ENCODE measurements at places on chromosomes 4 and X. TPM values are rescaled to one million over a fixed set of nuclear protein-coding genes. Genes with fewer than 3 reads are reported as not detected.

The TREX2 gene
- 0.23 TPM for total RNA-seq

The CXorf38 gene
- 5.8 TPM for total RNA-seq

The CYP2U1 gene
- total RNA-seq = 4.0 TPM

The TMEM150C gene
- 8.1 TPM for total RNA-seq

DNA sequence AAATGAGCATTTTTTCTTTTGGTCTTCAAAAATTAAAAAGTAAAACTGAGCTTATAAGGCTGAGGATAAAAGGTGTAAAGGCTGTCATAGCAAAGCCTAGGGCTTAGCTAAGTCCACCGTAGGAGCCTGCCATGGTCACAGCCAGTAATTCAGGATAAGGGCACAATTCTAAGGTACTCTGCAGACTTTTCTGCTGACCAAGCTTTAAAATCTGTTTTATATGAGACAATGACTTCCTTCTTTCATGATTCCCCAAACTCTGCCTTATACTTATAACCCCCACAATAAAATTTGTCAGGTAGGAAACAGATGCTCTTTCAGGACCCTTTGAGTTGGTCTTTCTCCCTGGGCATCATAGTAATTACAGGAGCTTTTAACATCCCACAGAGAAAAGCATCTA is 138.5 kb downstream of the COL4A6 start:
- no peak for DNase-seq

The MEPE gene
- not detected for total RNA-seq

DNA sequence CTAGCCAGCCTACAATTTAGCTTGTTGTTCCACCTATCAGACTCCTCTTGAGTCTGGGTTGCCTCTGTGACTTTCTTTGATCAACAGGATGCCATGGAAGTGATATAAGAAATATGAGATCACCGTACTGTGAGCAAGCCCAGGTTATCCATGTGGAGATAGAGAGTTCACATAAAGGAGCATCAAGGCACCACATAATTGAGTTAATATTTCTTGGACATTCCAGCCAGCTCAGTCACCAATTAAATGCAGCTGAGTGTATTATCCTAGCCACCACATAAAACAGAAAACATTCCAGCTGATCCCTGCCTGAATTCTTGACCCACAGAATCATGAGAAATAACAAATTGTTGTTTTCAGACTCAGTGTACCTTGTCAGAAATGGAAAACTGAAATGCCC is 253.6 kb downstream of the PPP1R2C start:
- no peak for DNase-seq

The HGFAC gene
- 177 TPM for total RNA-seq

GRCh38 chrX:34631479-34632220 is 25.4 kb downstream of the TMEM47 start:
- DNase-seq = no peak

- peak; percentile 78 for DNase-seq
Measured at GRCh38 chr4:10162341-10163000, 45.9 kb upstream of the WDR1 start.

The PAPSS1 gene
- 5.3 TPM for total RNA-seq

GRCh38 chr4:82957045-82957444 is 53.6 kb downstream of the LIN54 start:
- no peak for DNase-seq

The BEX1 gene
- 0.43 TPM for total RNA-seq

DNA sequence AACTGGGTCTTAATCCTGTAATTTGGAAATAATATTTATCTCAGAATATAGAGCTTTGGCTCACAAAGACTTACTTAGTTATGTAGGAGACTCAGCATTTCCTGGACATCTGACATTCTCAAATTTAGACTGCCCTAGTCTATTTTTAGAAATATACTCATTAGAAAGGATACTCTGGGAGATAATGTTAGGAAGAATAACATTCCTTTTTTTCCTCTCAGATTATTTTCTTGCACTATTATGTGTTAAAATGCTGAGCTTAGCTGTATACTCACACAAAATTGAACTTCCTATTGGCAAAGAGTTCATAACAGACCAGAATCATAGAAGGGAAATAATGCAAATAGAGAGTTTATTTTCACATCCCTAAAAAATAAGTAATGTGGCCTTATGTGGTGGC is 1424.9 kb upstream of the PCDH7 start:
- no peak for DNase-seq

DNA sequence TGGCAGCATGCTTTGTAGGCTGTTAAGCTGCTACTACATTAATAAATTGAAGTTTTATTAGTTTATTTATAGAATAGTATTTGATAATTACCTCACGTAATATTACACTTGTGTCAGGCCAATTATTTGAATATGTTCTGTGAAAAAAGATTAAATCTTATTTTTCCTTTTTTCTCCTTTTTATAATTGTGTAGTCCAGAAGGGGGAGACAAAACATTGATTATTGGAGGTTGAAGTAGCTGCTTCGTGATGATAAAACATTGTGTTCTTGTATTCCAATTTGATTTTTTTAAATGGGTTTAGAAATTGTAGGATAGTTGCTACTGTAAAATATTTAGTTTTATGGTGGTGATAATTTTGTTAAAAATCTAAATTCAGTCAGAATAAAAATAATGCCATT is 85.7 kb downstream of the DIAPH2 start:
- no peak for DNase-seq

Data from left lobe of liver (tissue), 2 donors.